IPS DF 19.7 (cell line): ENCODE measurements at places on chromosomes 3 and 15.

GRCh38 chr3:128753715-128754114, 27.7 kb downstream of the RAB7A start:
- DNase-seq, result no peak

DNA sequence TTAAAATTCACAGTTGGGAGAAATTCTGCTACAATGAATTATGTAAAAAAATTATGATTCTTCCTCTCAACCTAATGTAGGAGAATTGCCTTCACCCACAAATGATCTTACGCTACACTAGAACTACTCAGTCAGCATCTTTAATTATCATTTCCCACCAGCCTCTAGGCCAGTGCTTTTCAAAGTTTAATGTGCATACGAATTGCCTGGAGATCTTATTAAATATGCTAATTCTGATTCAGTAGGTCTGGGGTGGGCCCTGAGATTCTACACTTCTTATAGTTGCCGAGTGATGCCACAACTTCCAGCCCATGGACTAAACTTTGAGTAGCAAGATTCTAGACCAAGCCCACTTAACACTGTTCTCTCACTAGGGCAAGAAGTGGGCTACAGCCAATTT, 236.9 kb upstream of the ICE2 start:
- DNase-seq, result no peak

- DNase-seq, result no peak
Measured at GRCh38 chr3:123620343-123620742, 35.5 kb upstream of the HACD2 start.

DNA sequence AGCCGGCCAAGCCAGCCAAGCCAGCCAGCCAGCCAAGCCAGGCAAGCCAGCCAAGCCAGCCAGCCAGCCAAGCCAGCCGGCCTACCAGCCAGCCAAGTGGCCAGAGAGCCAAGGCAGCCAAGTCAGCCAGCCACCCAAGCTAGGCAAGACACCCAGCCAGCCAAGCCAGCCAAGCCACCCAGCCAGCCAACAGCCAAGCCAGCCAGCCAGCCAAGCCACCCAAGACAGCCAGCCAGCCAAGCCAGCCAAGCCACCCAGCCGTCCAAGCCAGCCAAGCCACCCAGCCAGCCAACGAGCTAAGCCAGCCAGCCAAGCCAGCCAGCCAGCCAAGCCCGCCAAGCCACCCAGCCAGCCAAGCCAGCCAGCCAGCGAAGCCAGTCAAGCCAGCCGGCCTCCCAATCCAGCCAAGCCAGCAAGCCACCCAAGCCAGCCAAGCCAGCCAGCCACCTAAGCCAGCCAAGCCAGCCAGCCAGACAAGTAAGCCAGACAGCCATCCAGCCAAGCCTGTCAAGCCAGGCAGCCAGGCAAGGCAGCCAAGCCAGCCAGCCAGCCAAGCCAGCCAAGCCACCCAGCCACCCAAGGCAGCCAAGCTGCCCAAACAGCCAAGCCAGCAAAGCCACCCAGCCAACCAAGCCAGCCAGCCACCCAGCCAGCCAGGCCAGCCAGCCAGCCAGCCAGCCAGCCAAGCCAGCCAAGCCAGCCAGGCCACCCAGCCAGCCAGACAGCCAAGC, 200.5 kb downstream of the GOLGA6L6 start:
- DNase-seq, result no peak

DNA sequence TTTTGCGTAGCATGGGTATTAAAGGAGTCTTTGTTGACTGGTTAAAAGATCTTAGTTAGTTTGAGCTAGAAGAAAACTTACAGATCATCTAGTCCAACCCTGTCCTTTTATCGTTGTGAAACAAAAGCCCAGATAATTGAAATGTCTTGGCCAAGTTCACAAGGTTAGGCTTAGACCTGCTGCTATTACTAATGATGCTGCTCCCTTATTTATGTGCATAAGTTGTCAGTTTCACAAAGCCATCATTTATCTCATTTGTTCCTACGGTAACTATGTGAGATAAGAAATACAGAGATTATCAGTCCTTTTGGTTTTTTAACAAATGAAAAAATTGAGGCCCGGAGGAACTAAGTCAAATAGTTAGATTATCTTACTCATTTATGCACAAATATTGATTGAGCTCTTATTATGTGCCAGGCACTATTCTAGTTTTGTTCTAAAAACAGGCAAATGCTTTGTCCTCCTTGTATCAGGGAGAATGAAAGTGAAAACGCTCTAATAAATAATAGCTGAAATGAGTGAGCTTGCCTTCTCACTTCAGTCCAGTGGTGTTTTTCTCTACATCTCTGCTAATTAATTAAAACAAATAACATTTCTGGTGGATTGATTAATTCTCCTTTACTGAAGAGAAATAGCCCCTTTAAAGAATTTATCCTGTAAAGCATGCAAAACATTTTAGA, 49.1 kb upstream of the TPRG1 start:
- no peak for DNase-seq

GRCh38 chr3:58521917-58522631, 14.9 kb downstream of the ACOX2 start:
- DNase-seq, result no peak

DNA sequence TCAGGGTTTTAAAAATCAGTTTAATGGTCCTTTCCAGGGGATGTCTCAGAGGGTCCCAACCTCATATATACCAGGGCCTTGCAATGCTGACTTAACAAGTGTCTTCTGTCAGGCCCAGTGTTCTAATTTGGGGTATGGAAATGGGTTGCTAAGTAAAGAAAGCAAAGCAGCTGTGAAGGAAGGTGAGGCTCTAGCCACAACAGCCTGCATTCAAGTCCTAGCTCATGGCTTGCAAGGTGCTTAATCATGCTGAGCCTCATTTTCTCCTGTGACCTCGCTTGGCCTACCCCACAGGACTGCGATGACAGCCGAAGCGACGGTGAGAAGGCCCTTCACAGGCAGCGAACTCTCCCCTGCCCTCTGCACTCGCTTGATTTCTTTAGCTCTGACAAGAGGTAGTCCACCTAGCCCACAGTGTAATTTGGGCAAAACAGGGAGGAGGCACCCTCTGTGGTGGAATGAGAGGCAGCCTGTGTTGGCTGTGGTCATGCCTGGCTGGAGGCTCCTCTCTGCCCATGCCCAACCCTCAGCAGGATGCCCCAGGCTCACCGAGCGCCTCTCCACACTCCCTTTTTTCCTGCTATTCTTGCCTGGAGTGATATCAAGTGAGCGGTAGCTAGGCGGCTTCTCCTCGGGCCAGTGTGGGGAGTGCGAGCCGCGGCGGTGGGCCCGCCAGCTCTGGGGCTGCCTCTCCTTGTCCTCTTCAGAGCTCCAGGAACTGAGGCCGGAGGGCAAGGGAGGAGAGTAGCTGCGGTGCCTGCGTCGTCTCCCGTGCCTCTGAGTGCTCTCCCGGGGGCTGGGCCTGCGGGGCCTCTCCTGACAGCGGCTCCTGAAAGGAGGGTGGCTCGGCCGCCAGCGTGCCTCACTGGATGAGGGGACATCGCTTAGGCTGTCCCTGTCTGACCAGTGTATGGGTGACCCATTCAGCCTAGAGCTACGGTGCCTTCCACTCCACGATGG, 29.2 kb downstream of the ILDR1 start:
- no peak for DNase-seq

GRCh38 chr3:129656659-129657247, 50.3 kb upstream of the PLXND1 start:
- no peak for DNase-seq

DNA sequence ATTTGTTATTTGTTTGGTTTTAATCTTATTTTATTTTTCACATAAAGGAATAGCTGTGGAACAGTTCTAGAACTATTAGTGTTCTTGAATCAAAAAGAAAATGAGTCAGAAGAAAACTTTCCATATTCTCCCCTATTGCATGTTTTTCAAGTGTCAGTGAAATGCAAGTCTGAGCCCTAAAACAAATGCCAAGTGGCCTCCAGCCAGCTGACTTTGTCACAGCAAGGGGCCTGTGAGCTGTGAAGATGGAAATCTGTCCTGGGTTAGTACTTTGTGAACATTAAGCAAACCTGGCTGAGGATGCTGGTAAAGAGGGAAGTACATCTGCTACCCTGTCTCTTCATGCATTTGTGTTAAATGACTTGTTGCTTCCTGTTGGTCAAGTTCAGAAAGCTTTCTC, 14.2 kb downstream of the LRRC49 start:
- no peak for DNase-seq

GRCh38 chr3:68007621-68008226, 353.3 kb upstream of the SUCLG2 start:
- DNase-seq, result no peak

DNA sequence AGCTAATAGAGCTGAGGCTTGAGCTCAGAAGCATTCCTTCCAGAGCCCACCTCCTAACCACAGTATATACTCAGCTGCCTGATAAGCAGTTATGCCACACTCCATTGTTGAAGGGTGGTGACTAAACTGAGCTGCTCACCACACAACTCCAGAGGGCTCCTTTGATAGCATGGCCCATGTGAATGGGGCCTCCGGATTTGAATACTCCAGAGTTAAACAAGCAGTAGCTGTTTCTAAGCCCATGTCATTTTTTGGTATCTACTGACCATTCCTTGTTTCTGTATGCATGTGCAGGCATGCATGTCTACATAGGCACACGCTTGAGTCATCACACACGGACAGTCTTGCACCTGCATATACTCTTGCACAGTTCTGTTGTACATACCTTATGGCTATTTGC, 28.9 kb downstream of the IGSF10 start:
- no peak for DNase-seq

GRCh38 chr3:133535971-133536881, 37.3 kb upstream of the CDV3 start:
- no peak for DNase-seq

GRCh38 chr15:61339516-61339915, 110.4 kb upstream of the RORA start:
- DNase-seq, result no peak

DNA sequence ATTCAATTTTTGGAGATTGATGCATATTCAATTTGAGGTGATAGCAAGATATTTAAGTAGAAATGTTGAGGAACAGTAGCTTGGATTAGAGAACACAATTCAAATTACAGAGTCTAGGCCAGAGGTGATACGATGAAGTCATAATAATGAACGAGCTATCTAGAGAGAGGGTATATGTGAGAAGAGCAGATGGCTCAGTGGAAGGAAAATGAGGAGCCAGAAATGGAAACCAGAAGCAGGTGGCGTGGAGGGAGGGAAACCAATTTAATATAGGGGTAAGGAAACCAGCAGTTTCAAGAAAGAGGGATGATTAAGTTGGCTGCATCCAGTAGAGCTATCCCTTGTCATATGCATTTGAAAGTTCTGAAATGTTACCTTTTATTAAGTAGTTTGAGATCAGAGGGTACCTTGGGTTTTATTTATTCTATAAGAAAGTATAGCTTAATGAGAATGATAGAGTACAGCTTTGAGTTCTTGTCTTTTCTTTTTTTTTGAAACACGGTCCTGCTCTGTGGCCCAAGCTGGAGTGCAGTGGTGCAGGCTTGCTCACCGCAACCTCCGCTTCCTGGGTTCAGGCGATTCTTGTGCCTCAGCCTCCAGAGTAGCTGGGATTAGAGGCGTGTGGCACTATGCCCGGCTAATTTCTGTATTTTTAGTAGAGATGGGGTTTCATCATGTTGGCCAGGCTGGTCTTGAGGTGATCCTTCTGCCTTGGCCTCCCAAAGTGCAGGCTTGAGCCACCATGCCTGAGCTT, 22.1 kb downstream of the NCK1 start:
- DNase-seq, result no peak

DNA sequence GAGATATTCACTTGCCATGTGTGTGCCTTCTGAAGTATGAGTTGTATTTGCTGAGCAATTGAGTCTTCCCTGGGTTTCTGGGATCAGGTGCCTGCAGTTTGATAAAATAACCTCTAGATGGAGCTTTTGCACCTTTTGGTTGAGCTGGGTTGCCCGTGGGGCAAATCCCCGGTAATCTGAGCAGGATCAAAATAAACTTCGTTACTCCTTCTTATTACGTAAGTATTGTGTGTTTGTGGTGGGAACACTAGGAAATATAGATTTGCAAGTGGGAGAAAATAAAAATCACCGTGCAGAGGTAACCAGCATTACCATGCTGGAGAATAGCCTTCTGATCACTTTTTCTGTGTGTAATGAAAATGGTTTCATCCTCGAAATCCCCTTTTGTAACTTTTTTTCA, 277.4 kb upstream of the NR2E3 start:
- no peak for DNase-seq

DNA sequence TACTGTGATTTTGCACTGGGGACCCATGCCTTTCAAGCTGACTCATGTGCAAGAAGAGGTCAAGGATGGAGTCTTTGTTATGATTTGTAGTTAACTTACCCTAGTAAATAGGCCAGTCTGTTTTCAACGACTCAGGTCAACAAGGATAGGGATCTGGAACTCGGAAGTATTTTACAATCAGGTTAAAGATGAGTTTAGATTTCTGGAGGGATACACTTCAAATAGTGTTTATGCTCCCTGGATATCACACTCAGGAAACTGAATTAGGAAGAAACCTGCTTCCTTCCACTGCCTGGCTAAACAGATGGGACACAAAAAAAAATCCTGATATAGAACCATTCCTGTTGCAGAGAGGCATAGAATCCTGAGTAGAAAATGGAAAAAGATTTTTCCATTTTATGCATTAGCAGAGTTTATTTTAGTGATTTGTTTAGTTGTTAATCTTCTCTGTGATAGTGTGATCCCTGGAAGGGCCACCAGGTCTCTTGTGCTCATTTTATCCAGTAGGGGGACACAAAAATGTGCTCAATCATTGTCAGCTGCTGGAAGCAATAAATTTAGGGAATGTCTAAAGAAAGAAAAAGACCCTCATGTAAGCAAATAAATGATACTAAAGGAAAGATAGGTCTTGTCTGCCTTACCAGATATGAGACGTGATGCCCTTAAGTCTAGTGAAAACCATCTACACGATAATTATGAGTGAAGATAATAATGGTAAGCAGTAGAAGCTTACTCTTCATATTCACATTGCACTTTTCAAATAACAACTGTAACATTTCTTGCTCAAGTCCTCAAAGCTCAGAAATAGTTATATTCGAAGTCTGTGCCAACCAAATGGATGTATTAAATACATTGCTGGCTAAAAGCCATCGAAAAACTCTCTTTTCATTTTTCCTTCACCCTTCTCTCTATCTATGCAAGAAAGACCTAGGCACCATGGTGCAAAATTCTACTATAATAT, 452.1 kb upstream of the KCNMB2 start:
- no peak for DNase-seq

DNA sequence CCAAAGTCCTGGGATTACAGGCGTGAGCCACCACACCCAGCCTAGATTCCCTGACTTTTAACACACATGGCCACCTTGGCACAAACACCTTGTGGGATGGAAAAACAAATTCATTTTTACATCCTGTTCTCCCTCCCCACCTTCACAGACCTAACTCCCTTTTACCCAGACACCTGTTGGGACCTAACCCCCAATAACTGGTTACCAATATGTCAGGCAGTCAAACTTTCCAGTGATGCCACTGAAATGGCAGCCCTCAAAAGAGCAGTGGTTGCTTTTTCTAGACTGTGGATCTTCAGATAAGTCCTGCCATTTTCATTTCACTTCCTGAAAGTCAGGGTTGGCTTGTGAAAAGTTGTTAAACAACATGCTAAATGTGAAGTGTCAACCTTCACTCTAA, 34.9 kb downstream of the SIN3A start:
- no peak for DNase-seq

DNA sequence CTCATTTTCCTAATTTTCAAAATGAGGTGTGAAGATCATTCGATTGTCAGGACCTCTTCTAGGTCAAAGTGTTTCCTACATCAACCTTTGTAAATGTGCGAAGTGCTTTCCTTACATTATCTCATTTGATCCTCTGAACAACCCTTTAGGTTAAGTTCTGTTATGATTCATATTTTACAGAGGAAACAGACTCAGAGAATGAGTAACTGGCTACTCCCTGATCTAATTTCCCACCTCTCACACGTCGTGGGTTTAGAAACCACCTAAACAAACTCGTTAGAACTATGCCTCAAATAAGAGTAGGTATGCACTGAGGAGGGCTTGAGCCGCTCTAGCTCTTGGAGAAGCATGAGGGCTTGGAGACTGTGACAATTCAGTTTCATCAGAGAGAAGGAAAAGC, 148.6 kb downstream of the CD47 start:
- DNase-seq, result no peak
